CD4-positive, alpha-beta T cell treated with Interleukin-2 at 100 ng/mL for 4 hours (primary cell): ENCODE measurements at places on chromosomes 4 and X.

DNA sequence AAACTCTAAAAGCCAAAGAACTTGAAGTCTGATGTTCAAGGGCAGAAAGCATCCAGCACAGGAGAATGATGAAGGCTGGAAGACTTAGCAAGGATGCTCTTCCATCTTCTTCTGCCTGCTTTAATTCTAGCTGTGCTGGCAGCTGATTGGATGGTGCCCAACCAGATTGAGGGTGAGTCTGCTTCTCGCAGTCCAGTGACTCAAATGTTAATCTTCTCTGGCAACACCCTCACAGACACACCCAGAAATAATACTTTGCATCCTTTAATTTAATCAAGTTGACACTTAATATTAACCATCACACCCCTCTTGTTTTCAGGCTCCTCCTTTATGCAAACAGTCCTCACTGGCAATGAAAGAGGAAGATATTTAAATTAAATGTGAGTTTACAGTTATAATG lies 321.7 kb downstream of the TEX13C start:
- DNase-seq: no peak

DNA sequence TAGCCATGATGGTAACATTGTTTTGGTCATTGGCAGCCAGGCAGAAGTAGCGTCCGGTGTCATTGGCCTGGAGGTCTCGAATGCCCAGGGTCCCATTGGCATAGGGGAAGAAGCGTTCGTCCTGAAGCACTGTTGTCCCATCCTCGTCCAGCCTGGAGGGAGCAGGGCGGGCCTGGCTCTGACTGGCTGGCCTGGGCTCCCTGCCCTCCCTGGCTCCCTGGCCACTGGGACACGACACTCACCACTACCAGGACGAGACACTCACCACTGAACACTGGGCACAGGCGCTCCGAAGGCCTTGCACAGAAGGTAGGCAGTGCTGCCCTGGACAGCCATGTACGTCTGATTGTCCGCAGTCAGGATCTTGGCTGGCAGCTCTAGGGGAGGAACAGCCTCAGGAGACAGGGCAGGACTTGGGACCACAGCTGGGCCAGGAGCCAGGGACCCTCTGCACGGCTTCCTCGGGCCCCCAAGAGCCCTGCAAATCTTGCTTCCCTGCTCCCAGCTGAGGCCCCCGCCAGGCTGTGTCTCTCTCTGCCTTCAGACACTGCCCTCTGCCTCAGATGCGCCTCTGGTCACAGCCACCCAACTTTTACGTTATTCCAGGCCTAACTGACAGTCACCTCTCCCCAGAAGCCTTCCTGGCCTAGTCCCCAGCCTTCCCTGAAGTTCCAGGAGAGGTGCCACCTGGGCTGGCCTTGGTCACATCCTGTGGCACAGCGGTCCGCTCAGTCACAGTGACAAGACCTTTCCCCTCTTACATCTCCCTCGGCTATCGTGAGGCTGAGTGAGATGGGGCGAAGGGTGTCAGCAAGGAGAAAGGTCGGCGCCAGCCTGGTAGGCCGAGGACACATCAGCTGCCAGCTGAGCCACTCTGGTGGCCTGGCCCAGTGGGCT lies 17.1 kb downstream of the L1CAM start:
- no peak for DNase-seq

DNA sequence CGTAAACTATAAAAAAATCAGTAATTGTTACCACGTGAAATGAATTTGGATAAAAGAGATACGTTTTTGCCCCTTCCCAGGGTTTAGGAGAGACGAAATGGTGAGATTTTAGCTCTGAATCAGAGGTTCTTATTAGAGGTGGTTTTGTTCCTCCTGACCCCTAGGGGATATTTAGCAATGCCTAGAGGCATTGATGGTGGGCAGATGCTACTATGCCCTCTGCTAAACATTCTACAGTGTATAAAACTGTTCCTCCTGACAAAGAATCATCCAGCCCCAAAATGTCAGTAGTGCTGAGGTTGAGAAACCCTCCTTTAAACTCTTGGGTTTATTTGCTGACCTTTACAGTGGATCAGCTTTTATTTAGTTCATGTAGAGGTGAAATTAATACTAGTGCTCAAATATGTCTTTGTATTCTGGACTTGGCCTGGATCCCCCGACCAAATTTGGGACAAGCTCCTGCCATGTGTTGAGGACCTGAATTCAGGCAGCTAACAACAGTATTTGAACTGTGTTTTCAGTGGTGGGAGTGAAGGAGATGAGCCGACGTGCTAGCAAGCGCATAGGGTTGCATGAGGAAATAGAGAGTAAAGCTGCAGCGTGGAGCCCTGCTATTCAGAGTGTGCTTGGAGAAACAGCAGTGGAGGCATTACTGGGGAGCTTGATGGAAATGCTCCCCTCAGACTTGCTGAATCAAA lies 126.1 kb downstream of the PTTG2 start:
- no peak for DNase-seq

DNA sequence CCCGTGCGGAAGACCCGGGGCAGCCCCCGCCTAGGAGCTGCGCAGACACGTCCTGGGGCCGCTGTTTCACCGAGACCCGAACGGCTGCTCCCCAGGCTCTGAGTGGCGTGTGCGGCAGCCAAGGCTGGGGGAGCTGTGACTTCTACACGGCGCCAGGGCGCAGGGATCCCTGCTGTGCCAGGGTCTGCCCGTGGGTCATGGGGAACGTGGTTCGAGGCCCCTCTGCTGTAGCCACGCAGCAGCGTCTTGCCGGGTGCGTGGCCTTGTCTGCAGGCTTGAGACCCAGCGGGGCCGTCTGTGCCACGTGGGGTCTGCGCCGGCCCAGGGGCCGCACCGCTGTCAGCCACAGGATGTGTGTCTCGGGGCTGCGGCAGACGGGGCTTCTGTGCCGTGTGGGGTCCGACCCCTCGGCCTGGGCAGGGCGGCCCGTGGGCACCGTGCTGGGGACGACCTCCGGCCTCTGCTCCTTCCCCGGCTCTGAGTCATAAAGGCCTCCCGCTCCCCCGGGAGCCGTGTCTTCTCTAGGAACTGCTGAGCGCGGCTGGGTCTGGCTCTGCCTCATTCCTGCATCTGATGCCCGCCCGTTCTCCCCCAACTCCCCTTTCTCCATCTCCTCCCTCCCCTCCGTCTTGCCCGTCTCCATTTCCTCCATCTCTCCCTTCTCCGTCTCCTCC lies 12.7 kb upstream of the GTPBP6 start:
- DNase-seq: no peak

DNA sequence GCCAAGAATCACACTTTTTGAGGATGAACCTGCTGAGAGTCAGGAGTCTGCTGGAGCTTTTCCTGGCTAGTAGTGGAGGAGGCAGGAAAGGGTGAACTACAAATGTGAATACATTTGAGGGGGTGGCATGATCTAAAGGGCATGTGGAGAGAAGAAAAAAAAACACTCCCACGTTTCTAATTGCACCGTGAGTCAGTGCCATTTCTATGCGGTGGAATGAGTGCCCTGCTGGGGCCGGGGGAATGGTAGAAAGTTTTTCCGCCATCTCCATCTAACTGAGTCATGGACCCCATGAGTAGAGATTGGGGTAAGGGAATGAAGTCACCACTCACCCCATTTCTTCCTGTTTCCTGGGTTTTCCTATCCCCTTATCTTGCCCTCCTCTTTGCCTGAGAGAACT lies 19.8 kb downstream of the BEX3 start:
- no peak for DNase-seq

DNA sequence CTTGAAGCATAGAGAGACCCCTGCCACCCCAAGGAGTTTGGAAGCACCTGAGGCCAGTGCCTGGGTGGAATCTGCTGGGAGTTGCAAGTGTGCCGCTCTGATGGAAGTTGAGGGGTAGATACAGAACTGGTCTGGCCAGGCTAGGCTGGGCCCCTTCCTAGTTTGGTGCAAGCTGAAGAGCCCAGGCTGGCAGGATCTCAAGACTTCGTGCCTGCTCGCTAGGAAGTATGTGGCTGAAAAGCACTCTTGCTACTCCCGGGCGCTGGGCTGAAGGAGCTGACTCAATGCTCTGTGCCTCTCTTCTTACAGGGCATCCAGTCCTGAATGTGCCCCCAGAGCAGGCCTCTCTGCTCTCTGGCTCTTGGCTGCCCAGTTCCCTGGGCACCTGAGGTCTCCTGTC lies 51.7 kb upstream of the PJA1 start:
- no peak for DNase-seq
